Thoracic aorta (tissue), 2 donors: ENCODE measurements at places on chromosomes 13 and 19. TPM values are rescaled to one million over a fixed set of nuclear protein-coding genes. Genes with fewer than 3 reads are reported as not detected.

DNA sequence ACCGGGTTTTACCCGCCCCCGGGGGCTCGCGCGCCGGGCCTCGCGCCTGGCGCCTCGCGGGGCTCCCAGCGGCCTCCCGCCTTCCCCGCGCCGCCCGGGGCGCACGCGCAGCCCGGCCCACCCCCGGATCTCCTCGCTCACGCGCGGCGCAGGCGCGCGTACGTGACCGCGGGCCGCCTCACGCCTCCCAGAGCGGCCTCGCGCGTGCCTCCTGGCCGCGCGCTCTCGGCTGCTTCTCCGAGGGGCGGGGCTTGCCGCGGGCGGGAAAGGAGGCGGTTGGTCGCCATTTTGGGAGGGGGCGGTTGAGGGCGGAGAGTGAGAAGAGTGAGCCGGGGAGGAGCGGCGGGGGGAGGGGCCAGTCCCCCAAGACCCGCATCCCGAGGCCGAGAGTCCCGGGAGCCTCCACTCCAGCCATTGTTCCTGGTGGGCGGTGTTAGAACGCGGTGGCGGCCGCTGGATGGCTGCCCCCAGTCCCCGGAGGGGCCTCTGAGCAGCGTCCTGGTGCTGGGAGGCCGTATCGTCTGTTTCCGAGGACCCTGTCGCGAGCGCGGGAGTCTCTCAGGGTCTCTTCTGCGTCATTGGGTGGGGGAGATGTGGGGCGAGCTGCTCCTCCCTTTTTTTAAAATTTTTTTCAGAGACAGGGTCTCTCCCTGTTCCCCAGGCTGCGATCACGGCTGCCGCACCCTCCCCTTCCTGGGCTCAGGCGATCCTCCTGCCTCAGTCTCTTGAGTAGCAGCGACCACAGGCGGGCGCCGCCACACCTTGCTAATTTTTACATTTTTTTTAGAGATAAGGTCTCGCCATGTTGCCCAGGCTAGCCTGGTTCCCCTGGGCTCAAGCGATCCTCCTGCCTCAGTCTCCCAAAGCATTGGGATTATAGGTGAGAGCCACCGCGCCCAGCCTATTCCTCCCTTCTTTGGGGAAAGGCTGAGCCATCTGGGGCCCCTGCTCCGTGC is at the start of gene ZNF541:
Gene ZNF541 (minus strand): TSS at position 78 of the 956 bp plus-strand sequence. CDS start 17,292 bp downstream, outside the sequence.
- H3K27ac ChIP-seq, result no peak within 1 kb of the TSS
- no peaks in the 10 kb centered on the region for H3K36me3 ChIP-seq
- DNase-seq, result peak; percentile 12
- H3K4me3 ChIP-seq, result peak within 1 kb of the TSS; percentile 73

DNA sequence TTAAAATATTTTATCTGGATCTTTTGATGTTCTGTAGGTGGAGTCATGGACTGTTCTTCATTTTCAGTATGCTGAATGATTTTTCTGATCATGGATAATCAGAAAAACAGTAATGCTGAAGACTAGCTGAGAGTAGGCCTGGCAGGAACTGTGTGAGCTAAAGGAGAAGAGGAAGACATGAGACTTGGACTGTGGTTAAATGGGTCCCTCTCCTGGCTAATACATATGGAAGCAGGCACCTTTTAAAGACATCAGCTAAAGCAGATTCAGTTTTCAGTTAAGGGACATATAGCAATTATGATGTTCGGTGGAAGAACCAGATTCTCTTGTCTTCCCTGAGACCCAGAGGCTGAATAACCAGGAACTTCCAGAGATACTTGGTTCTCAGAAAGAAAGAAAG is 169.4 kb downstream of the OLFM4 start:
- no peaks in the 10 kb centered on the region for H3K36me3 ChIP-seq
- H3K27ac ChIP-seq, result no peak overlapping the region
- H3K27me3 ChIP-seq, result no peaks in the 10 kb centered on the region

GRCh38 chr19:47381653-47382279 is 32.7 kb downstream of the DHX34 start:
- no peaks in the 10 kb centered on the region for H3K27me3 ChIP-seq
- H3K36me3 ChIP-seq, result peaks cover 33% of the 10 kb centered on the region
- H3K4me1 ChIP-seq, result no peaks in the 10 kb centered on the region
- no peak for DNase-seq

Gene GRIK5
- total RNA-seq, result 22.3 TPM

Gene PTGIR
- 207 TPM for total RNA-seq

- H3K4me3 ChIP-seq, result no peak overlapping the region
- no peaks in the 10 kb centered on the region for H3K4me1 ChIP-seq
- no peaks in the 10 kb centered on the region for H3K27me3 ChIP-seq
- no peak overlapping the region for H3K27ac ChIP-seq
These were observed 10.4 kb downstream of the SBK2 start for GRCh38 chr19:55526216-55527196.
